ENCODE measurements at places on chromosomes 4 and X.

- no peak for DNase-seq
These were observed 138.9 kb downstream of the LARP7 start for GRCh38 chr4:112775801-112776200.

DNA sequence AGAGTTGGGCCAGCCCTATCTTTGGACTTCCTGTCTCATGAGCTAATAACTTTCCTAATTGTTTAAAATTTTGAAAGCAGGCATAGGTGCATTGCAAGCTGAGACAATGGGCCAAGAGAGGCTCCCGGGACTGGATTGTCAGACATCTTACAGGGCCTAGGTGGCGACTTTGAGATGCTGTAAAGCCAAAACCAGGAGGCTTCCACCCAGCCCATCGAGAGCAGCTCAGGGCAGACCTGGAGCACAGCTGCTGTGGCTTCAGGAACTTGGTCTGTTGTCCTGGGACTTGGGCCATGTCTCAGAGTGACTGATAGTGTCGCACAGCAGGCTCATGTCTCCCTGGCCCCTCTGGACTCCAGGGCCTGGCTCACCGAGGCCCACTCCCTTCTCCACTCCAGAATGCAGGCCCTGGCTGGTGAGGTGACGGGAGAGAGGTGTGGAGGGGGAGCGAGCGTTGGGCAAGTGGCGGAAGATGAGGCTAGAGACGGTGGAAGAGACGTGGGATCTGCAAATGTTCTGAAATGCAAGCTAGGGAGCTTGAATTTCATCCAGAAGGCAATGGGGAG, 24.1 kb upstream of the MTM1 start:
- DNase-seq = no peak

- DNase-seq = no peak
These were observed 553 bp upstream of the MED28 start for GRCh38 chr4:17613761-17614415.

DNA sequence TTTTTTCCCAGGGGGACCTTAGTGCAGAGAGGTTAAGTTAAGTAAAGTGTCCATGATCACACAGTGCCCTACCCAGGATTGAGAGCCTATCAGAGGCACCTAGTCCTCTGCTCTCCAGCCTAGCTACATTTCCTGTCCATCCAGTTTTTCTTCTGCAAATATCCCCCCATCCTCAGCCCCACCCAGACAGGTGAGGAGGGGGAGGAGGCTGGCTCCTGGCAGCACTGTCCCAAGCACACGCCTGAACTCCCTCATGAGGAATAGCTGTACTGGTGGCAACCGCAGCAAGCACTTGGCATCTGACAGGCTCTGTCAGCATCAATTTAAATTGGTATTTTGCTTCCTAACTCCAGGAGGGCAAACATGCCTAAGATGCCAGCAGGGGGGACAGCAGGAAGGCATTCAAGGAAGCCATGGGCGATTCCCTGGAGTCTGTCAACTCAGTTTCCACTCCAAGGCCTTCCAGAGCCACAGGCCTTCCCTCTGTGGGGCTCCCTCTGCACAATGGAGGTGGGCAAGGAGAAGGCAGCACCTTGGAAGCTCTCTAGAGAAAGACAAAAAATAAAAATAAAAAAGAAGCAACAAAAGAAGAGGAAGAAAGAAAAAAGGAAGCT, 6.4 kb upstream of the FRMPD3 start:
- no peak for DNase-seq

GRCh38 chr4:126986828-126987227, 645.9 kb upstream of the INTU start:
- DNase-seq = no peak

DNA sequence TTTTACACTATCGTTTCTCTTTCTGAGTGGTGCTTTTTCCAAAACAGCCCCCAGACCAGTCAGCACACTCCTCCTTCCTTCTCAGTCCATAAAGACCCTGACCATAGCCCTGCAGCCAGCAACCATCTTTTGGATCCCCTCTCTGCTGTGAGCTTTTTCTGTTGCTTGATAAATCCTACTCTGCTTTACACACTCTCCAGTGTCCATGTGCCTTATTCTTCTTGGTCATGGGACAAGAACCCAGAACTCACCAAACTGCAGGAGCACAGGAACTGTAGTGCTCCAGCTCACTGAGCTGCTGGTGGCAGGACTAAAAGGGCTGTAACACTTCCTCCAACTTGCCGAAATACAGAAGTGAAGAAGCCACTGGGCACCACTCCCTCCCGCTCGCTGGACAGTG, 32.5 kb downstream of the COX18 start:
- no peak for DNase-seq

- DNase-seq = no peak
These were observed 24.5 kb upstream of the MSN start for GRCh38 chrX:65642914-65643491.

- DNase-seq = no peak
These were observed 30.8 kb downstream of the DIAPH2 start for GRCh38 chrX:96715481-96715880.

GRCh38 chr4:109947918-109948317, 35.2 kb downstream of the EGF start:
- no peak for DNase-seq

DNA sequence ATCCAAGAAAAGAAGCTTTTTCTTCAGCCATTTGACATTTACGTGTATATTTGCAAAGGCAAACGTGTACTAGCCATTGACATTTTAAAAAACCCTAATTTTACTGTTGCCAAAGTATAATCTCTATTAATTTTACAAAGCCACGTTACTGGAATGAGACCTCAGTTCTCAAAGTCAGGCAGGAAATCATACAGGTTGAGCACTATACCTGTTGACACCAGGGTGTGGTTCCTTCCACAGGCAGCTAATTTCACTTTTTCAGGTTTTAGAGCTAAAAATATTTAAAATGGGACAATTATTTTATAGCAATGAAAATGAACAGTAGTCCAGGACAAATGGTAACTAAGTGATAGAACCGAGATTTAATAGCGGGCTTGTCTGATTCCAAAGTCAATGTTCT, 6.5 kb downstream of the RPGR start:
- no peak for DNase-seq

- DNase-seq = no peak
These were observed 175.9 kb downstream of the SLC39A8 start for GRCh38 chr4:102169345-102169744.

- DNase-seq = no peak
These were observed 37.3 kb upstream of the GK2 start for GRCh38 chr4:79445371-79445781.

- peak; percentile 59 for DNase-seq
These were observed 71.3 kb downstream of the HTRA3 start for GRCh38 chr4:8340781-8341241.

Measured in right lung (tissue), 10 donors.